Fibroblast of lung (primary cell): ENCODE measurements at places on chromosomes 4 and X. TPM values are rescaled to one million over a fixed set of nuclear protein-coding genes. Genes with fewer than 3 reads are reported as not detected.

The TMEM31 gene
- total RNA-seq = not detected in 2 replicates

DNA sequence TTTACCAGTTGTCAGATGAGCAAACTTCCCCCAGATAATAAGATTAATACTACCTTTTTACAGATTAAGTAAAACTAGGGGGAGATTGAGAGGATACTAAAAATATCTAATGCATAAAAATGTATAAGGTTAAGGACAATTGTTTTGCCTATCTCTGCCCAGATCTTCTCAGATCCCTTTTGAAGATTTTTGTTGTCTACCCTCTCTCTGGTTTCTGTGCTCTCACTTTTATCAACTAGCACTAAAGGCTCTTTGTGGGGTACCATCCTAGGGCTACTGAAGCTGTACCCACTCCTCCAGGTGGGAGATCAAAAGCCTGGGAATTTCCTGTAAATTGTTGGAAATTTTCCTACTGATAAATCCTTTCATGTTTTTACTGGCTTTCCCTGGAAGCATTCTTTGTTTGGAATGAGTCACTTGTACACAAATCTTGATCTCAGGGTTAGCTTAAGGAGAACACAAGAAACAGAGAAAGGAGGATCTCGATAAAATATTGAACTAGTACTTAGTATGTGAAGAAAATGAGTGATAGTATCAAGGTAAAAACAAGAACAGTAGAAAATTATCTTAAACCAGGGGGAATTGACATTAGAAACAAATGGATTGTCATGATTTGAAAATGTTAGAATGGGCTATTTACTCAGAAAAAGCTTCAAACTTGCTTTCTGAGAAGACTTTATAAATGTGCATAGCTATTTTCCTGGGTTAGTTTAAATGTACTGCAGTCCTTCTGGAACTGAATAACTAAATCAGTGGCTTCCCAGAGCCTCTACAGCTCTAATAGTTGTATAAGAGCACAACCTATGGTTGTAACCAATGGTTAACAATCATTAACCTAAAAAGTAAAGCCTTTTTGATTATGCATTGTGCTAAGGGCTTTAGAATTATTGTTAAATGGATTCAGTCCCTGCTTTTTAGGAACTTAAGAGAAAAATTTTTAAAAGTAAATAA lies 679.9 kb upstream of the MAGEB2 start:
- H3K27me3 ChIP-seq = no peaks in the 10 kb centered on the region
- no peak overlapping the region for H3K4me3 ChIP-seq
- DNase-seq = peak; percentile 21
- H3K4me1 ChIP-seq = no peaks in the 10 kb centered on the region
- H3K27ac ChIP-seq = no peak overlapping the region

The MAOA gene
- total RNA-seq = 17.7 and 27.6 TPM in 2 replicates

DNA sequence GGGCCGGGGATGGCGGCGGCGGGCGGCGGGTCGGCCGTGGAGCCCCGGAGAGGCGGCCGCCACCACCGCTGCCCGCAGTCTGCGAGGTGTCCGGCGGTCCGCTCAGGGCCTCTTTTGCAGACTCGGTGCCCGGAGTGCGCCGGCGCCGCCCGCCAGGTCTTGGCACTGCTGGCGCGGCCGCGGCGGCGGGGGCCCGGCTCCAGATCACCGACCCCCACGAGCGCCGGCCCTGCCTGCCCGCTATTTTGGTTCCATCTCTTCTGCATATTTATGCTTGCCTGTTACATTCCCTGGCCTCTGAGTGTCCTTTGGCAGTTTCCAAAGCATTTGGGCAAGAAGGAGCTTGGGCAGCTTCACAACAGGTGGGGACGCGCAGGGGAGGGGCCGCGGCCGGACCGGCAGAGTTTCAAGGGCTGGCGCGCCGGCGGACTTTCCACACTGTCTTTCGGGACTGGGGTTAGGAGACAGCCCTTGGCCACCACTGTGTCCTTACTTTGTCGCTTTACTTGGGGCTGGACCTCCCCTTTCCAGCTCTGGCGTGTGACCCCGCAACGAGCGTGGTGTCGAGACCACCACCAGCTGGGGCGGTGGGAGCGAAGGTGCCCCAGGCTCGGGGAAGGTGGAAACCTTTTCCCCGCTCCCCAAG lies 668 bp upstream of the TAPT1 start:
- H3K27me3 ChIP-seq = no peaks in the 10 kb centered on the region
- DNase-seq = peak; percentile 42
- H3K36me3 ChIP-seq = no peaks in the 10 kb centered on the region
- peak overlapping the region; percentile 92 for H3K4me3 ChIP-seq

DNA sequence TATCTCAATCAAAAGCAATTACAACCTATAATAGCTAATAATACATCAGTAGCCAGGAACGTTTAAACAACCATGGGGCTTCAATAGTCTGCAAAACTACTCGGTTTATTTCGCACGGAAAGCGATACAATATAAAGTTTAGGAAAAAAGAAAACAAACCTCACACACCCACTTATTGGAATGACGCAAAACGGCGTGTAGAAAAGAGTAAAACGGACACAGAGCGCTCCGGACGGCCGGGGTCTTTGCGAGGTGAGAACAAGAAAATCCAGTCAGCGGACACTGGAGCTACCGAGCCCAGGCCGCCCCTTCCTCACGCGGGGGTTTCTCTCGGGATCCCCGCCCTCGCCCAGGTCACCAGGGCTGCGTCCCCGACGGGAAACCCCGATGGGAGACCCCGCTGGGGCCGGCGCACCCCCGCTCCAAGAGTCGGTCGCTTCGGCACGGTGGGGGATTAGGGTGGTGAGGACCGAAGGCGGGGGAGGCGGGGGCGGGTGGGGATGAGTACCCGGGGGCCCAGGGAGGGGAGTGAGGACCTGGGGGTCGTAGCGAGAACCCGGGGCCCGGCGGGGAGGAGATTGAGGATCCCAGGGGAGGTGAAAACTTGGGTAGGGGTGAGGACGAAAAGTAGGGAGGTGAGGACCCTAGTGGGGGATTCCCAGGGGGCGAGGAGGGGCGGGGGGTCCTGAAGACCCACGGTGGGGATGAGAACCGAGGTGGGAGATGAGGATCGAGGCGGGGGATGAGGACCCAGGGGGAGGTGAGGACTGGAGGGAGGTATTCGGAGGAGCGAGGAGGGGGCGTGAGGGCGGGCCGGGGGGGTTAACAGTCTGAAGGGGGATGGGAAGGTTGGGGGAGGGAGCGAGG lies 737 bp downstream of the NELFA start:
- H3K27ac ChIP-seq = peak overlapping the region; percentile 96
- peaks cover 2% of the 10 kb centered on the region for H3K36me3 ChIP-seq
- no peaks in the 10 kb centered on the region for H3K27me3 ChIP-seq
- DNase-seq = no peak
- peak overlapping the region; percentile 96 for H3K4me3 ChIP-seq
- no peaks in the 10 kb centered on the region for H3K4me1 ChIP-seq

The MAGEA4 gene
- not detected in 2 replicates for total RNA-seq

- no peak for DNase-seq
- H3K4me3 ChIP-seq = no peak overlapping the region
- peaks cover 16% of the 10 kb centered on the region for H3K4me1 ChIP-seq
These were observed 144.3 kb upstream of the CPEB2 start for GRCh38 chr4:14857981-14858380.

DNA sequence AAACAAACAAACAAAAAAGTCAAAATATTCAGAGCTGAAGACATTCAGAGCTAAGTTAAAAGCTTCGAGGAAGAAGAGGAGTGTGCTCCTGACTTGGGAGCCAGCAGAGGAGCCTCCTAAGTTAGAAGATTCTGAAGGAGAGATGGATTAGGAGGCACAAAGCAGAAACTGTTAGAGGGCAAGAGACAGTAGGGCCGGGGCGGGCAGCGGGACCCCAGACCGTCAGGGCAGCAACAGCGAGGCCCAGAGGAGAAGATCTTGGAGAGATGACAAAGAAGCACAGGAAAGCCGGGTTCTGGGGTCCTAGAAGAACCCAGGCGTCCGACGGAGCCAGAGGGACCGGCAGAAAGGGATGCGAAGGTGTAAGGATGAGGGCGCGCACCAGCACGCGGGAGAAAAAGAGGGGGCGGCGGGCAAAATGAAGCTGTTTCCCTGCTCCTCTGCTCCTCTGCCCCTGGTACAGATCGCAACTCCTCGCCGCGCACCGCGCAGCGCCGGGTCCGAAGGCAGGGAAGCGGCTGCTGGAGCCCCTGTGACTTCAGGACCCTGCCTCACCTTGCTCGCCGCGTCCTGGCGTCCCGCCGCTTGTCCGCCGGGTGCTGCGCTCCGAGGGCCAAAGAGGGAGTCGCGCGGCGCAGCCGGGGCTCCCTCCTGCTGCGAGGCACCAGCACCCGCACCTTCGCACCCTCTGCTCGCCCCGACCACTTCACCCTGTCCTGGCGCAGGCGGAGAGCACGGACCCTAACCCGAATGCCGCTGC lies 477 bp downstream of the KLHL13 start:
- peak overlapping the region; percentile 45 for H3K27ac ChIP-seq
- no peaks in the 10 kb centered on the region for H3K27me3 ChIP-seq
- no peaks in the 10 kb centered on the region for H3K4me1 ChIP-seq

The SMIM31 gene
- not detected in 2 replicates for total RNA-seq

GRCh38 chr4:169485791-169486742 lies 126.3 kb downstream of the NEK1 start:
- no peak overlapping the region for H3K4me3 ChIP-seq
- DNase-seq = peak; percentile 55
- H3K27me3 ChIP-seq = no peaks in the 10 kb centered on the region
- no peak overlapping the region for H3K27ac ChIP-seq
- H3K36me3 ChIP-seq = no peaks in the 10 kb centered on the region
- H3K4me1 ChIP-seq = no peaks in the 10 kb centered on the region

The MAGEA2 gene
- not detected in 2 replicates for total RNA-seq

- H3K27me3 ChIP-seq = no peaks in the 10 kb centered on the region
- no peak overlapping the region for H3K27ac ChIP-seq
- no peak overlapping the region for H3K4me3 ChIP-seq
- no peaks in the 10 kb centered on the region for H3K4me1 ChIP-seq
These were observed 8.8 kb downstream of the PLA2G12A start for GRCh38 chr4:109721033-109721432.

The UCHL1 gene
- total RNA-seq = 282 and 397 TPM in 2 replicates

The PLXNA3 gene
- total RNA-seq = 11.6 and 17.8 TPM in 2 replicates

The GYPA gene
- total RNA-seq = not detected in 2 replicates

The SFRP2 gene
- under 0.01 and 1.8 TPM in 2 replicates for total RNA-seq

GRCh38 chrX:25925946-25926345 lies 212.2 kb upstream of the MAGEB18 start:
- H3K36me3 ChIP-seq = no peaks in the 10 kb centered on the region
- peak; percentile 8 for DNase-seq
- no peaks in the 10 kb centered on the region for H3K4me1 ChIP-seq
- no peak overlapping the region for H3K4me3 ChIP-seq
- H3K27ac ChIP-seq = no peak overlapping the region

The SPANXA2 gene
- not detected in 2 replicates for total RNA-seq

DNA sequence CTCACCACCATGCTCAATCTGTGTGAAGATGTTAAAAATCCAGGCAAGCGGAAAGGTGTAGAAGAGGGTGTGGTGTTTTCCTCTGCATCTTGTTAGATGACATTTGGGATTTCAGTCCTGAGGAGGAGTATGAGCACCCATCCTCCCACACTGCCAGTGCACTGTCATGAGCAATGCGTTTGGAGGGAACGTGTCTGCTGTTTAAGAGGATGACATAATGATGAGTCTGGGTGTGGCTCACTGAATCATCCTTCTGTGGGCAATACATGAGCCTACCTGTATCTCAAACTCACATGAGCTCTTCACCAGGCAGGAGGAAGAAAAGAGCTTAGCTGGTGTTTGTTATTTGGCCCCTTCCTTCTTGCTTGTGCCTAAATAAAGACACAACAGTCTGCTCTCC lies 67.9 kb upstream of the ARX start:
- no peaks in the 10 kb centered on the region for H3K36me3 ChIP-seq
- no peaks in the 10 kb centered on the region for H3K4me1 ChIP-seq
- no peak overlapping the region for H3K27ac ChIP-seq
- no peak for DNase-seq

DNA sequence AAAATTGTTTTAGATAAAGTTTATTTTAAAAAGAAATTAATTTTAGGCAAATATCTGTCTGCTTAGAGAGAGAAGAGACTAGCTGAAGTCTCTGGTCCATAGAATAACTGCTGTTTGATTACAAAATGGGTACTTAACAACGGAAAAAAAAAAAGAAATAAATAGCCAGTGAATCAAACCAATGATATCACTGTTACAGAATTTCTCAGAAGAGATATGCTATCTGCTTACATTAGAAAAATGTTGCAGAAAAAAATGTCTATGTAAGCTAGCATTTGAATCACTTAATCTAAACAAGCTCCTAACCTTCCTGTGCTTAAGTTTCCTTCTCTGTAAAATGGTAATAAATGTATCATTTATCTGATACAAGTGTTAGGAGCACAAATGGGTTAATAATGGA lies 189.9 kb downstream of the IL15 start:
- H3K4me3 ChIP-seq = no peak overlapping the region
- H3K27me3 ChIP-seq = no peaks in the 10 kb centered on the region
- H3K4me1 ChIP-seq = no peaks in the 10 kb centered on the region
- H3K36me3 ChIP-seq = no peaks in the 10 kb centered on the region
- no peak overlapping the region for H3K27ac ChIP-seq

DNA sequence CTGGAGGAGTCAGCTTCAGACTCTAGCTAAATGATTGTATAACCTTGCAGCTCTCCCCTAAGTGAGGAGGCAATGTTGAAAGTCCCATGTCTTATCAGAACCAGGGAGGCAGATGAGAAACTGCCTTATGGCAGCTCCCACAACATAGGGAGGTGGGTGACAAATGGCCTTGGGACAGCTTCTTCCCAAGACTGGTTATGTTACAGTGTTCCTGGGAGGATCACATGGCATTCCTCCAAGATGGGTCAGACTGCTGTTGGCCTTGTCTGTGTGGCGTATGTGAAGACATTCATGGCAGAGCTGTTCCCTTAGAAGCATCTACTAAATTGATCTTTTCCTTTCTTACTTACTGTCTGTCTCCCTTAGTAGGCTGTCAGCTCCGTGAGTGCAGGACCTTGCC lies 42.0 kb downstream of the HPRT1 start:
- H3K4me3 ChIP-seq = no peak overlapping the region
- H3K27ac ChIP-seq = no peak overlapping the region
- H3K36me3 ChIP-seq = no peaks in the 10 kb centered on the region
- peak; percentile 9 for DNase-seq
- H3K27me3 ChIP-seq = no peaks in the 10 kb centered on the region

The RHOXF2B gene
- total RNA-seq = not detected in 2 replicates

The ANXA10 gene
- total RNA-seq = 0.17 and 0.26 TPM in 2 replicates
